Stimulated activated CD4-positive, alpha-beta T cell treated with anti-CD3 and anti-CD28 coated beads, Interleukin-15, amount 100 ng/mL, for 48 hours (primary cell): ENCODE measurements at places on chromosomes 12 and 14.

- no peak for DNase-seq
Observed at GRCh38 chr14:93039649-93040315, 75.9 kb downstream of the ITPK1 start.

DNA sequence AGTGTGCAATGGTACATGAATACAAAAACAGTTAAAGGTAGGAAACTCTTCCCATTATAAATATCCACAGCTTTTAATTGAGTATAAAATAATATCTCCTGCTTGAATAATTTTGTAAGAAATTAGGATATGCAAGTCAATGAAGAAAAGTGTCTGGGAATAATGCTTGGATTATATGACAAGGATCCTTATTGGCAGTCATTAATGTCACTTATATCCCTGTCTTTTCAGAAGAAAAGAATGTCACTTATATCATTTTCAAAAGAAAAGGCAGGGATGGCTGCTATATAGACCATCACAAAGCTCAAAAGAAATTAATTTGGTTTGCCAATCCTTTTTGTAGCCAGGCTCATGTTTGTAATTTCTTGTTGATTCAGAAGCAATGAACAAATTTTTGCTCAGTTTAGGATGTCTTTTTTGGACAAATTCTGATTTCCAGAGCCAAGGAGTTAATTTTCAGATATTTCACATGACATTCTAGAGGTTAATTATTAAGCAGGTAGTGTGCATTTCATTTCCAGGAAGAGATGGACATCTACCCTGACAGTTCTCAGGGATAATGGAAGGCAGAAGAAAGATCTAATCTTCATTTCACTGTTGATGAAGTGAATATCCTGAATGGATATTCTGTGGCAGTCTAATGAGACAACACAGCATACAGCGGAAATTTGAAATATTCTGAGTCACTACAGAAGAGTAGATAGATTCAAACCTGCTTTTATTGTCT lies 299.8 kb downstream of the RPS29 start:
- no peak for DNase-seq

DNA sequence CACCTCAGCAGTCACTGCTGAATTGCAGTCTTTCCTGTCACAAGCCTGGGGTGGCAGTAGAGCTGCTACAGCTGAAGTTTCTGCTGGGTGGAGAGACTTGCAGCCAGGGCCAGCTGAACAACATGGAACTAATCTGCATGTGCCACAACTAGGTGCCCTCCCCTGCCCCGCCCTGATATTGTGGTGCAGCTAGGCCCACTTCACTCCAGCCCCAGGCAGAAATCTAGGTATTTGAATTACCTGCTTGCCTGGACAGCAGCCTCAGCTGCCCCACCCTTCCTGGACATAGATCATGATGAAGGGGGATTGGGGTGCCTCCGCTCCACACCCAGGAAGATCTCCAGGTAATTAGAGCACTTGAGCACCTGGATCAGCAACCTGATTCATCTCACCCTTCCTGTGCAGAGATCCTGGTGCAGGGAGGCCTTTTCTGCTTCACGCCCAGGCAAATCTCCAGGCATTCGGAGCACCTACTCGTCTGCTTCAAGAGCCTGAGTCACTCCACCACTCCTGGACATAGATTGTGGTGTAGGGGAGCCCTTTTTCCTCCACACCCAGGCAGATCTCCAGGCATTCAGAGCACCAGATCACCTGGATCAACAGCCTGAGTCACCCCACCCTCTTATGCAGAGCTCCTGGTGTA lies 477.0 kb downstream of the SOX5 start:
- DNase-seq: no peak

DNA sequence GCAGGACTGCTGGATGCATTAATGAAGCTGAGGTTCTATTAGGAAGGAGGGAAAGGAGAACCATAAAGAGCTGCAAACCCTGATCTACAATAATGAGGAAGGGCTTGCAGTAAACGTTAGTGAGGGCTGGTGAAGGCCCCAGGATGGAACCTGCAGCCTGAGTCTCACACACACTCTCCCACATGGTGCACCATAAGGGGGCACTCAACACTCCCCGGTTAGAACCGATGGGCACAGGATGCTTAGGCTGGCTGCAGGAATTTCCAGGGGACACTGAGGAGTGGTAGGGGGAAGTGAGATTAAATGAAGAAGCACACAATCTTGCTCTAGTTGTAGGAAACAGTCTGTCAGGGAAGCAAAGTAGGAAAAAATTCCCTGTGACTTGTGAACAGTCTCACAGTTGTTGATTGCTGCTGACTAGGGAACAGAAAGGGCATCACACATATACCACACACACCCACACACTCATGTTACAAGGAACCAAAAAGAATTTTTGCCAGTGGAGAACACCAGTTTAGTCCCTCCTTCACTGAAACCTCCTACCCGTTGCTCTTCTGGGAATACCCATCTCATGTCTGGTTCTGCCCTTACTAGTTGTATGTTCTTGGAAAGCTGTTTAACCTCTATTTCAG lies 56.2 kb upstream of the FERMT2 start:
- DNase-seq: no peak
